ENCODE measurements at places on chromosomes 3 and 15. TPM values are rescaled to one million over a fixed set of nuclear protein-coding genes. Genes with fewer than 3 reads are reported as not detected.

GRCh38 chr3:188278717-188279324, 124.9 kb downstream of the LPP start:
- DNase-seq = no peak

PLA1A gene
- total RNA-seq = 0.25 TPM

TF gene
- 1.2 TPM for total RNA-seq

DNA sequence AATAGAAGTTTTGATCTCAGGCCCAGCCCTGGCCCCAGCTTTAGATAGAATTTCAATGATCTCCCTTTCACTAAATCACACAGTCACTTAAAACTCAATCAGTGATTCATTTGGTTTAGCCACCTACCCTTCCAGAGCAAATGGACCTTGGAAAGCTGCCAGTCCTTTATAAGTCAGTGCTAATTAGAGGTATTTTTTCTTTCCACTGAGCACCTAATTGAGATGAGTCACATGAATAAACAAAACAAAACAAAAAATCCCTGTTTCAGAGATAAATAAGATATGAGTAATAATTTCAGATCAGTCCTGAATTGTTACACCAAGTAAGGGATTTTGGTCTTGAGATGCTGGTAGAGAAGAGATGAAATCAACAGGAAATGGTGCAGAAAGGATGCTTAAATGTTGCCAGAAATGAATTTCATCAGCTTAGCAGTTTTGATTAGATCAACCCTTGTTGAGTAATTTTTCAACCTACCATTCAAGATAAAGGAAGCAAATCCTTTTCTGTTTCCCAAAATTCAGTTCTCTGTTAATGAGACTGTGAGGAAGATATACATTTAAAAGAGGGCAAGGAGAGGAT, 352.0 kb upstream of the COL8A1 start:
- DNase-seq = no peak

- no peak for DNase-seq
Measured at GRCh38 chr15:43239732-43240491, 19.1 kb upstream of the EPB42 start.

GRCh38 chr3:18672561-18672960, 247.4 kb upstream of the SATB1 start:
- no peak for DNase-seq

DNA sequence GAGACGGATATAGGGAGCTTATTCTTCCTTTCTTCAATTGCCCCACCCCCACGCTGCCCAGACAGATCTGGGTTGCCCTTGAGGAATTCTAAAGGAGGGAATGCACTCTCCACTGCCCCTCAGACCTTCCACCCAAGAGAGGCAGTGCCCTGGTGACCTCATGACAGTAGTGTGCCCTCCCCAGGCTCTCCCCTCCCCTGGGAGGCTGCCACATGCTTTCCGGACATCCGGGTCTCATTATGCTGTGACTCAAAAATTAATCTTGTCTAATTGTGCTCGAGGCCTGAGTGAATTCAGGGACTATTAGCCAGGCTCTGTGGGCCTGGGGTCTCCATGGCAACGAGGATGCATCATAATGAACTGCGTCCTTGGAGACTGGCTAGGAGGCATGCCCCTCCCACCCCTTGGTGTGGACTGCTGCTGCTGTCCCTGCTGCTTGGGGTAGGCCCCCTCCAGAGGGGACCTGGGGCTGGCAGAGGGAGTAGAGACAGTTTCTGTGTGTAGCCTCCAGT, 20.8 kb downstream of the CORO2B start:
- no peak for DNase-seq

CHRNB4 gene
- total RNA-seq = not detected

EEF1AKMT4 gene
- total RNA-seq = 3.8 TPM

DNA sequence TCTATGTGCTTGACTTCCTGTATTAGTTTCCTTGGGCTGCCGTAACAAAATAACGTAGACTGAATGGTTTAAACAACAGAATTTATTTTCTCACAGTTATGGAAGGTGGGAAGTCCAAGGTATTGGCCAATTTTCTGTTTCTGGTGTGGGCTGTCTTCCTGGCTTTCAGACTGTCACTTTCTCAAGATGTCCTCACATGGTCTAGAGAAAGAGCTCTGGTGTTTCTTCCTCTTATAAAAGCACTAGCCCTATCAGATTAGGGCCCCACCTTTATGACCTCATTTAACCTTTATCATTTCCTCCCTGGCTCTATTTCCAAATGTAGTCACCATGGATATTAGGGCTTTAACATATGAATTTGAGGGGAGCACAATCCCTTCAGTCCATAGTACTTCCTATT, 54.6 kb downstream of the SPRED1 start:
- DNase-seq = no peak

FAM219B gene
- total RNA-seq = 116 TPM

GRCh38 chr3:169062501-169062900, 601.0 kb downstream of the MECOM start:
- no peak for DNase-seq

GNAT1 gene
- total RNA-seq = not detected

DNA sequence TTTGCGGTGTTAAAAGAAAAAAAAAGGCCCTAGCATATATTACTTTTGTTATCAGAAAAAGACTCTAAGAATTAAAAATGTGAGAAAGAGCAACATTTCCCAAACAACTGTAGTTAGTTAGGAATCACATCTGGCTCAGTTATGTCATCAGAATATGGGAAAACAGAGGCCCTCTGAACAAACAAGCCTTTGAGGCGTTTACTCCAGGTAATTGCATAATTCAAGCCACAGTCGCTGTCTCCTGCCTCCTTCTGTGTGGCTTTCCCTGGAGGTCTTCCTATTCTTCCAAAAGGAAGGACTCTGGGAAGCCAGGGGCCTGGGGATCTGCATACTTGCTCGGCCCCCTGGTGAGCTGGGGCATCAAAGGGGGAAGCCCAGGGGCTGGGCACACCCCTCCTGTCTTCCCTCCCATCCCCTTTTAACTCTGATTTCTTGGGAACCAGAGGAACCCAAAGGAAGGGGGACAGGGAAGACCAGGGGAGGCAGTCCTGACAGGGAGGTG, 3.7 kb upstream of the FAM107A start:
- no peak for DNase-seq

GRCh38 chr3:134368751-134369105, 5.5 kb downstream of the AMOTL2 start:
- no peak for DNase-seq

DNA sequence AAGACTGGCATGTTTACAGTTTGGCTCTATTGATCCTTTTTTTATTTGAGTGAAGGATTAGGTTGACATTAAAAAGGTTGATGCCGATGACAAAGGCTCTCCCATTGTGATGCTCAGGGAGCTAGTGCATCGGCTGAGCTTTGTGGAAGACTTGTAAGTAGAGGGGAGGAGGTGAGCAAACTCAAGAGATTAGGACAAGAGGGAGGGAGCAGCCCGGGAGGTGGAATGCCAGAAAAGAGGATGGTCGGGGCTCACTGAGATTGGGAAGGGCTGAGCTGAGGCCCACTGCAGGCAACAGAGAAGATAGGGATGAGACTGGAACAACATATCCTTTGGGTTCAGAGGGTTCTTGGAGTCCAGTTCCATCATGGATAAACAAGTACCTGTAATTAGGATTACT, 26.5 kb upstream of the PSMD6 start:
- DNase-seq = no peak

DNA sequence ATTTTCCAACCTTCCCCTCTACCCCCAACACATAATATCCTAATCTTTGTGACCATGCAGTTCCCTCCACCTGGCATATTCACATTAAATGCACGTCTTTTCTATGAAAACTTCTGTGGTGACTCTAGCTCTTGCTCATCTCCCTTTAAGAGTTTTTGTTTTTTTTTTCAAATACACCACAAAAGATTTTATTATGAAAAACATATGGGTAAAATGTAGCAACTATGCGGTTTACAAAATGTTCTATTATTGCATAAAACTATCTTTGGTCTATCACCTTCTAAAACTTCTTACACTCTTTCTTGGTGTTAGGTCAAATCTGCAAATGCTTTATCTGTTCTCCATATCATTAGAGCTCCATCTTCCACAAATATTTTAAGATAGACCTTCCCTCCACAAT, 38.6 kb upstream of the ADGRG7 start:
- DNase-seq = no peak

ANKDD1A gene
- total RNA-seq = 14.2 TPM

ITIH1 gene
- not detected for total RNA-seq

AP3S2 gene
- 30.3 TPM for total RNA-seq

GRCh38 chr15:96027501-96027900, 303.0 kb upstream of the NR2F2 start:
- no peak for DNase-seq

DNA sequence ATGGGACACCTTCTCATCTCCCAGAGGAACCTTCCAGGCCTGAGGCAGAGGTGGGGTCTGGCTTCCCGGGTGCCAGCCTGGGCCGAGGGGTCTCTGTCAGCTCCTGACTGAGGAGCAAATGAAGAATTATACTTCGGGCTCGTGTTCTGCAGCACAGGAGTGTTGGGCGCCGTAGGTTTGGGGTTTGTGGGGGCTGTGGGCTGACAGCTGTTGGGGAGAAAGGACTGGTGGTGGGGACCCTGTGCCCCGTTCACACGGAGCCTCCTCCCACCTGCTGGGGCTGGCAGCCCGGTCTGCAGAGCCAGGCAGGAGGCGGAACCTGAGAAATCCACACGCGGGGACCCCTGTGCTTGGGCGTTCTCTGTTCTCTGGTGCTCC, 59.7 kb downstream of the ADAMTS7 start:
- no peak for DNase-seq

- DNase-seq = no peak
Measured at GRCh38 chr3:131147534-131147933, 120.9 kb downstream of the NEK11 start.

GRCh38 chr15:92869263-92869940, 30.7 kb upstream of the CHD2 start:
- no peak for DNase-seq

CD200R1 gene
- total RNA-seq = 17.6 TPM

GRCh38 chr3:26281284-26281985, 341.1 kb upstream of the LRRC3B start:
- DNase-seq = no peak

DNA sequence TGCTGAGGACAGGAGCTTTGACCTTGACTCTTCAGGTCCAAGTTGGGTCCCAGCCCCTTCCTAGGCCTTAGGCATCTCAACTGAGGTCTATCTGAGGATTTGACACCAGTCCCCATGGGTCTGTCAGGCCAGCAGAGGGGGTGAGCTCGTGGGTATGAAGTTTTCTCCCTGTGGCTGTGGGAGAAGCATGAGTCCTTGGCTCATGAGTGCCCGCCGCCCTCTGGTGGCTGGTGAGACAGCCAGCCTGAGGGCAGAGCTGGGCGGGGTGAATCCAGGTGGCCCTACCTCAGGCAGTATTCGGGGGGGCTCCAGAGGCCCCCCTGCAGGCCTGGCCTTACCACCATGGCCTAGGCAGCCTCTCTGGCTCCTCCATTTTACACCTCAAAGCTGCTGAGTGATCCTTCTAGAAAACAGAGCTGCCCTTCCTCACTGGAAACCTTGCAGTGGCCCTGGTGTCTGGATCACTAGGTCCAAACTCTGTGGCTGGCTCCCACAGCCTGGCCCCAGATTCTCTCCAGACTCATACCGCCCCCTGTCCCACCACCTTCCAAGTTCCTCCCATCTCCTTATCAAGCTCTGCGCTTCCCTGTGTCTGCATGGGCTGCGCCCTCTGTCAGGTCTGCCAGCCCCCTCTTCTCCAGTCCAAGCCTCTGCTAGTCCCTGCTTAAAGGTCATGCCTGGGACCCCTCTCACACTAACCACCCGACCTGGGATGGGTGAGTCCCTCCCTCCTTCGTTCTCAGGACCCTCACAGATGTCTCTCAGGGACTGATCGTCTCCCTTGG, 16.1 kb downstream of the SH2D7 start:
- peak; percentile 88 for DNase-seq

DNA sequence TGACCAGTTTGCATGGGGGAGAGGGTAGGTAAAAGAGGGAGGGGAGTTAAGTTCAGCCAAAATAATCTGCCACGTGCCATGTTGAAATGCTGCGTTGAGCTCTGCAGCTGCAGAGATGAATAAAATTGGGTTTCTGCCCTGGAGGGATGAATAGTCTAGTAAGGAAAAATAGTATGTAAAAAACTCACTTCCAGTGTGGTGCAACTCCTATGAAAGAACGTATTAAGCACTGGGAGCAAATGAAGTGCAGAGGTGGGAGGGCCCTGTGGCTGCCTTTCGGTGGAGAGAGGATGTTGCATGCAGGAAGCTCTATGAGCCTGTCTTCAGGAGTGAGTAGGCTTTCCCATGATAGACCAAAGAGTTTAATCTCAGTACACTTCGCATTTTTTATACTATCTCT, 8.6 kb downstream of the CEP63 start:
- DNase-seq = no peak

- no peak for DNase-seq
Measured at GRCh38 chr3:159950156-159950898, 38.3 kb upstream of the IL12A start.

SCG5 gene
- 3.8 TPM for total RNA-seq

TM4SF4 gene
- total RNA-seq = not detected

DNA sequence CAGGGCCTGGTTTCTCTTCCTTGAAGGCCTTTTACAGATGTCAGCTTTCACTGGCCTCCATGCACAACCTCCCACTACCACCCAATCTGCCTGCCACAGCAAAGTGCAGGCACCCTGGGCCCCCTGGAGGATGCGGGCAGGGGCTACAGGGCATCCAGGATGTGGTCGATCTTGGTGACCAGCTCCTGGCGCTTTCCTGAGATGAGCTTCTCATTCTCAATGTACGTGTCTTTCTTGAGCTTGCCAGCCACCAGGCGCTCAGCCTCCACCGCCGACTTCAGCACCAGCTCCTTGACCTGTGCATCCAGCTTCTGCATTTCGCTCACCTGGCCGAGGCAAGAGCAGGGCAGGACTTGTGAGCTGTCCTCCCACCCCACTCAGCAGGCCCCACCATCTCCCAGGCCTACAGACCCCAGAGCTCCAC, 30.3 kb downstream of the RPN1 start:
- peak; percentile 56 for DNase-seq

CADPS gene
- not detected for total RNA-seq

- DNase-seq = no peak
Measured at GRCh38 chr3:126782536-126782935, 78.5 kb downstream of the CHCHD6 start.

DNA sequence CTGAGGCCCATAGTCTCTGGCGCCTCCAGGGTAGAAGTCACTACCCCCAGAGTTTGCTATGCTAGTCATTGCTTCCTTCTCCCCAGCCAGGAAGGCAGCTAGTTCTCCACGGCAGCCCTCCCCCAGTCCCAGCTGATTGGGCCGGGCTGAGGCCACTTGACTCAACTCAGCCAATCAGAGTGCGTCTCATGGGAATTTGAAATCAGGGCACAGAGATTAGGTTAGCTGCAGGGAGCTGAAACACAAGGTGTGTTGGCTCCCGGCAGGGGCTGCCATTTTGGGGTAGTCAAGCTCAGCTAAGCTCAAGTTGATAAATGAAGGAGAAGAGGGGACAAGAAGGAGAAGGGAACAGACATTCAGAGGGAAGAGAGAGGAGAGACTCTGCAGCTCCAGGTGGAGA, 32.8 kb downstream of the LINGO1 start:
- no peak for DNase-seq

DNA sequence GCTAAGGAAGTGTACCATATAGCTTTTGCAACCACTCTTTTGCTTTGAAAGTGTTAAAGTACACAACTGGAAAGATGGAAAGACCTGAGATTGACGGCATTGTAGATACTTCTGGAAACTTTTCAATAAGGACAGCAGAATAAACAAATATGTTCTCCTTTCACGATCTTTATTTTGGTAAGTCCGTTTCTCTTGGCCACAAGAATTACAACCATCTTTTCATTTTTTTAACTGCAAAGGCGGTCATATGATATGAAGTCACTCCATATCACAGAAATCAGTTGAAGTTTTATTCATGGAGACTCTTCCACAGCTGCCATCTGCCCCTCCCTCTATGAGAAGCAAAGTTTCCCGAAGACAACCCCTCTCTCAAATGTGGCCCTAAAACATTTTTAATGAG, 303.4 kb upstream of the ICE2 start:
- DNase-seq = no peak
